ENCODE measurements at places on chromosomes 12 and 14.

DNA sequence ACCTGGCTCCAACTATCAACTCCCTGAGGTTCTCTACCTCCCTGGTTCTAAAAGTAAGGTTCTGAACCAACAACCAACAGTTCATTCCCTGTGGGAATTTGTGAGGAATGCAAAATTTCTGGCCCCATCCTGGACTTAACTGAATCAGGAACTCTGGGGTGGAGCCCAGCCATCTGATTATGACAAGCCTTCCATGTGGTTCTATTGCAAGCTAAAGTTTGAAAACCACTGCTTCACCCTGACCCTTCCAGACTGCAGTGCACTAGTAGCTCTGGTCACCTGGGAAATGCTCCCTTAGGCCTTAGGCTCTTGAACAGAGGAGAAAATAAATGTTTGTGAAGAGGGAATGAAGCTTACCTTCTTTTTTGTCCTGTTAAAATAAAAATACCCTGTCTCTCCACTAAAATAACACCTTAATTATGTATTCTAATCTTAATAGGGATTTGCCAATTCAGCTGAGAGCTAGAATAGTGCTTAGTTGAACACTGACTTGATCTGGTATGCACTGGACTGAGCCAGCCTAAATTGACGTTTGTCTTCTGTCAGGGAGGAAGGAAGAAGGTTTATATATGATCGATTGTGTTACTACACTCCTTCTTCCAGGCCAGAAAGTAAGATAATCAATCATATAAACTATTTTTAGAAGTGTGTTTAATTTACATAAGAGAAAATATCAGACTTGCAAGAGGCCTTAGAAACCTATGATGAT lies 39.1 kb upstream of the DDHD1 start:
- no peak for DNase-seq

DNA sequence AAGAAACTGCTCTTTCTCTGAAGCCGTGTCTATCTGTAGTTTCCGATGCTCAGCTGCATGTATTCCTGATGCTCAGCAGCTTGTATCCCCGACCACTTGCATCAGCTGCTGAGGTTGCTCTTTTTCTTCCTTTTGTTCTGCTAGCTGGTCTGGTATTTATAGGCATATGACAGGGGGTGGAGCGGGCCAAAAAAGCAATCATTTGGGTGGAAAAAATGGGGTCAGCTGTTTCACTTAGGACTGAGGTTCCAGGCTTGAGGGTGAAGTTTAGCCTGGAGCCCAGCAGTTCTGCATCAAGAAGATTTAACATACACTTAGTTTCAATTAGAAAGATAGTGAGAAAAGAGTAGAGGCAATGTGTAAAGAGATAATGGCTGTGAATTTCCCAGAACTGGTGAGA lies 23.6 kb upstream of the AMN1 start:
- DNase-seq = no peak

DNA sequence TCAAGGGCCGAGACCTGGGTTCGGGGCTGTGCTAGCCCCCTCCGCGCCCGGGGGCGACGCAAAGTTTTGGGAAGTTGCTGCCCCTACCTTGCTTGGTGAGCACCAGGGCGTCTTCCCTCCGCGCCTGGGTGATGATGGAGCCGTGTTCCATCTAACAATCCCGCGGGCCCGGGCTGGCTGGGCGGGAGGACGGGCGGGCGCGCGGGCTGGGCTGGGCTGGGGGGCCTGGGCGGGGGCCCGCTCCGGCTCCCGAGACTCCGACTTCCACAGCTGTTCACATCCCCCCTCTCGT lies 298 bp downstream of the CTDSP2 start:
- DNase-seq = no peak

GRCh38 chr12:76766161-76766560 lies 2.2 kb downstream of the ZDHHC17 start:
- no peak for DNase-seq

DNA sequence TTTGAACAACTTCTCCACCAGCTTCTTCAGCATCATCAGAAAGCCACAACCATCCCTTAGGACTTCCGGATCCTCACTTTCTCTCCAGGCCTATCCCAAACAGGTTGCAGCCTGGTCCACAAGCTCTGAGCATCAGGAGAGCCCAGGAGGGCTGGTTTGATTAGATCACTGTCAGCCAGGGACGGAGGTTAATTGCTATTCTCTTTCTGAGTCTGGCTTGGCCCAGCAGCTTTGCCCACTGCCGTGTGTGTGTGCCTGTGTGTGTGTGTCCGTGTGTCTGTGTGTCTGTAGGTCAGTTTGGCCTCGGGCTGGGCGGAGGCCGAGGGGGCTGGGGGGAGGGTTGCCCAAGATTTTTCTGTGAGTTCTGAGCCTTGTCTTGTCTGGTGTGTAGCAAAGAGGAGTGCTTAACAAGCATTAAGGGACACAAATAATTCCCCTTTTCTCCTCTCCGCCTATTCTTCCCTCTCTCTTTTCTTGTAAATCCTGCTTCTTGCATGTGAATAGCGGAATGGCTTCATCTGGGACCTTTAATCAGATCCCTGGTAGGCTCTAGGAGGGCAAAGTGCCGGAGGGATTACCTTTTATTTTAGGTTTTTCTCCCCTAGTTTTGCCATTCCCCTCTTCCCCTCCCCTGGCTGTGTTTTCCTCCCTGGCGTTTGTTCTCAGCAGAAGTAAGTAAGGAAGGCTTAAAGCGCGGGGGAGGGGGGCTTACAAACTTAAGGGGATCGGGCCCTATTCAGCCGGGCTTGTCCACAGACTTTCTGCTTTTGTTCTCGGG lies 138.2 kb upstream of the LHX5 start:
- DNase-seq = no peak

- DNase-seq = peak; percentile 64
Measured at GRCh38 chr14:74302152-74302628, 544 bp downstream of the ABCD4 start.

- DNase-seq = no peak
Measured at GRCh38 chr12:114499338-114499737, 93.4 kb upstream of the TBX5 start.

GRCh38 chr14:53655080-53655785 lies 301.4 kb downstream of the BMP4 start:
- DNase-seq = no peak

GRCh38 chr12:75662511-75663159 lies 151.2 kb upstream of the KRR1 start:
- no peak for DNase-seq

DNA sequence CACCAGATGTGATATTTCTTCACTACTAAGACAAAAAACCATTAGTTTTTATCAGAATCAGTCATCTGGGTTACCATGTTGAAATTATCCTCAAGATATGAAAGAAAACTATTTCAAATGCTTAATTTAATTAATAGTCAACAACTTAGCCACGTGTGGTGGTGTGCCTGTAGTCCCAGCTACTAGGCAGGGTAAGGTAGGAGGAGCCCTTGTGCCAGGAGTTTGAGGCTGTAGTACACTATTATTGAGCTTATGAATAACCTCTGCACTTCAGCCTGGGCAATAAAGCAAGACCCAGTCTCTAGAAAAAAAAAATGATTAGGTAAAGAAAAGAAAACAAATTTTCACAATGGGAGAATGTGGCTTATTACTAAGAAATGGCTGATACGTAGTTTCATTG lies 33.4 kb downstream of the MRPL42 start:
- DNase-seq = no peak

DNA sequence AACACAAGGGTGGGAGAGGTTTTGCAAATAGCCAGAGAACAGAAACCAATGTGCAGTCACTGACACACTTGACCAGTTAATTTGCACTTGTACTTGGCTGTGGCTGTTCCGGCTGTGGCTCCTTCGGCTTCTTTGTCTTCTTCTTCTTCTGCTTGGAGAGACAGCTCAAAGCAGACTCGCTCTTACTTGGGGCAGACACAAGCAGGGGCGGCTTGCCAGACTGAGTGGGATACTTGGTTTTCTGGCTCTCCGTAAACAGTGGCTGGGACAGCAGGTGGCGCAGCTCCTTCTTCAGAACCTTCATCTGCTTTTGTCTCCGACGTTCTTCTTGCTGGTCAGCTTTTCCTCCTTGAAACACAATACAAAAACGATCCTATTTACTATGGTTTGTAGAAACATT lies 25.0 kb downstream of the OTUB2 start:
- no peak for DNase-seq

DNA sequence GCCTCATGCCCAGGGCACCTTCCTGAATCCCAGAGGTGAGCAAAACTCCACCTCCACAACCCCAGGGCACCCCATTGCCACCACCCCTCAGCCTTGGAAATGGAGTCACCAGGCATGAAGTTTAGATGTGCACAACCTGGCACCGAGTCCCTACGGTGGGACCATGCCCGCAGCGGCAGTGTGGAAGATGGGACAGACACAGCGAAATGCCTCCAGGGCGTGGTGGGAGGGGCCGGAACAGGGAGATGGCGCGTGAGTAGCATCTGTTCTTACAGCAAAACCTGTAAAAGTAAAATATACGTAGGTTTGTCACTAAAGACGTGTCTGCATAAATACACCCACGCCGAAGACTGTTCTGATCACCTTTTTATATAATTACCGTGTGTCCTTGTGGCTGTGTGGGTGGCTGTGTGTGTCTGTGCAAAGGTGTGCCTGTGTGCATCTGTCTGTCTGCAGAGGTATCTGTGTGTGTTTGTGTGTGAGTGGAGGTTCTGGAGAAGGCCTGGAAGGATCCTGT lies 17.4 kb upstream of the DEGS2 start:
- DNase-seq = no peak

DNA sequence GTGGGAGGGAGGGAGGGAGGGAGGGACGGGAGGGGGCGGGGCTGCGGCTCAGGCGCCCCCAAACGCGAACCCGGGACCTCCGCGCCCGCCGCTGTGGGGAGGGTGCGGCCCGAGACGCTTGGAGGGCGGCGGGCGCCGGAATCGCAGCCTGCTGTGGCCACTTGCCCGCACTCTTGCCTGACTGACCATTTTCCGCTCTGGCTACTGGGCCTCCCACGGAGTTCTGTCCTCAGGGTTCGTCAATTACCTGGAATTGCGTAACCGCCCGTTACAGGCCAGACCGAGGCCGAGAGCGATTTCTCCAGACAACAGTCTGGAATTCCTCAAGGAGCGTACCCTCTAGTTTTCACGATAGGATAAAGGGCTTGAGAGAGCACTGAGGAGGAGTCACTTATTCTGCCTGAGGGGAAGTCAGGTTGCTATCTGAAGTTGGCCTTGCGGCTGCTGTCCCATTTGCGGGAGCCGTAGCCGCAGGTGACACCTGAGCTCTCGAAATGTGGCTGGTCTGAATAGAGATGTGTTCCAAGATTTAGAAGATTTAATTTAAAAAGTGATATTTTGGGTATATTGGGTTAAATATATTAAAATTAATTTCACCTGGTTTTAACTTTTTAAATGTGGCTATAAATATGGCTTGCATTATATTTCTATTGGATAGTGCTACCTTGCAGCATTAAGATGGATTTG lies 446 bp upstream of the ZNF641 start:
- no peak for DNase-seq

GRCh38 chr12:6253278-6253677 lies 53.1 kb downstream of the CD9 start:
- DNase-seq = no peak

DNA sequence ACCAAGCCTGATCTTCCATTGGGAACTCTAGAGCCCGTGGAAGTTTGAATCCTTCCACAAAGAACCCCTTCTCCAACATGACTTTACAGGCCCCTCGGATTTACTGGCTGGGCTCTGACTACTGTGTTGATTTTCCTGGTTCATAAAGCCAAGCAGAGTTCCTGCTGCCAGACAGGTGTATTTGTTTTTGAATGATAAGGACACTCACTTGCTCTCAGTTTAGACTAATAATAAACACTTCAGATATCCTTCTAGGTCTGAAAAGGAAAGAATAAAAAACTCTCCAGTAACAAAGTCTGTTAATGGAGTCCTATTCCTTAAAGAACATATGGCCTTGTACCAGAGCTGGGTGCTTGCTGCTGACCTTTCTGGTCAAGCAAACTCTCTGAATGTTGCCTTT lies 31.0 kb downstream of the SIX1 start:
- no peak for DNase-seq

DNA sequence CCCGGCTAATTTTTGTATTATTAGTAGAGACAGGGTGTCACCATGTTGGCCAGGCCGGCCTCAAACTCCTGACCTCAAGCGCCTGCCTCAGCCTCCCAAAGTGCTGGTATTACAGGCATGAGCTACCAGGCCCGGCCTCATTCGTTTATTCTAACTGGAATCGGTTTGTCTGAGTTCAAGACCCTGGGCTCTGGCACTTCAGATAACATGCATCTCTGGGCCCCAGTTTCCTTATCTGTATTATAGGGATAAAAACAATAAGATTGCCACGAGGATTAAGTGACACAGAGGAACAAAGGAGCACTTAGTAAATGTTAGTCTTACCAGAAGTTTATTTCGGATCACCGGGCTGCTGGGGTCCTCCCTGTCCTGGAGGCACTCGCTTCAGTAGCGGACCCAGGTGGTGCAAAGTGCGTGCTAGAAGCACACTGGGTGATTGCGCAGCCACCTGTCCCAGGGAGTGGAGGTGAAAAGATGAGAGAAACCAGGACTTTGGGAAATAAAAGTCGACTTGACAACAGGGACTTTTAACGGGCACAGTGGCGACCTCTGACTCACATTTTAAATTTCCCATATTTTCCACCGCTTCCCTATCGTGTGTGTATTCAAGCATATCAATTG lies 37.5 kb downstream of the ACACB start:
- no peak for DNase-seq

GRCh38 chr14:101340556-101340955 lies 220.7 kb upstream of the DIO3 start:
- DNase-seq = no peak

- no peak for DNase-seq
Measured at GRCh38 chr12:40209886-40210285, 14.9 kb upstream of the LRRK2 start.

DNA sequence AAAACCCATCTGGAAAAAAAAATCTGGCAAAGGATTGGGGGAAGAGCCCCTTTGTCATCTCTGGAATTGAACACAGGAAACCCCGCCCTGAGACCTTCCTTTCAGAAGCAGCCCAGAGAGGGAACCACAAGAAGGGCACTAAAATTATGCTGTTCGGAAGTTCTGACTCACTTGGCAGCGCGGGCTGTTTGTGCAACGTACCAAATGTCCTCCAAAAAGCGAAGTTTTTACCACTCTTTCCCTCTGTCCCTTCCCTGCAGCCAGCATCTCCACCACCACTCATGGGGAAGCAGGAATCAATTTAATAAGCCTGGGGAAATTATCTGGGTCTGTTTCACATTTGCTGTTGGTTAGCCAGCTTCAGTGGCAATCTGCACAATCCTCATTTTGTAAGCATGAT lies 3.2 kb upstream of the SYNE3 start:
- peak; percentile 73 for DNase-seq

GRCh38 chr12:4810219-4810671 lies 90.0 kb downstream of the GALNT8 start:
- DNase-seq = no peak

- DNase-seq = no peak
Measured at GRCh38 chr14:92556255-92556741, 42.7 kb downstream of the RIN3 start.

DNA sequence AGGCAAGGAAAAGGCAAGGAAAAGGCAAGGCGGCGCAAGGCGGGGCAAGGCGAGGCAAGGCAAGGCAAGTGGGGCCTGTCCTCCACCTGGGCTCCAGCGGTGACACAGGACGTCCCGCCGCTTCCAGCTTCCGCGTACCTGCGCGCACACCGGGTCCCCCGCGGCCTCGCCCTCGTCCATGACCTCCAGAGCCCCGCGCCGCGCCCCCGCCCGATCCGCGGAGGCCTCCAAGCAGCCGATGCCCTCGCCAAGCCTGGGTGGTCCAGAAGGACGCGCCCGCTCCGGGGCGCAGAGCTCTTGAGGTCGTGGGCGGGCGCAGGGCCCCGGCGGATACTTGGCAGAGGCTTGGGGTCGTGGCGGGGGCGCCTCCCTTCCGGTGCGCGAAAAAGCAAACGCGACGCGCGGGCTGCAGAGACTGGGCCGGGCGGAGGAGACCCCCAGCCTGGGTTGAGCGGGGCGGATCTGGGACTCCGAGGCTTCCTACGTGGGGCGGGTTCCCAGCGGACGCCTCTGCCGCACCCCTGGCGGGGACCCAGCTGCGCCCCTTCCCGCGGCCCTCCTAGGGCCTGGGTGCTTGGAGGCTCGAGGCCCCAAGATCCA lies 60.8 kb upstream of the EIF5 start:
- DNase-seq = no peak

All from CD4-positive, alpha-beta T cell treated with Interleukin-21 for 1 hour (primary cell).